BJ (cell line): ENCODE measurements at places on chromosomes 7 and 10.
A peak's percentile ranks its signal among the peaks of the same experiment; 100 is the strongest.

GRCh38 chr10:86004337-86004736 lies 362.3 kb downstream of the GRID1 start:
- DNase-seq, result no peak

GRCh38 chr7:135190703-135191102 lies 20.2 kb upstream of the CYREN start:
- DNase-seq, result no peak

- DNase-seq, result peak; percentile 28
Observed at GRCh38 chr10:90032519-90032918, 331.1 kb downstream of the KIF20B start.

DNA sequence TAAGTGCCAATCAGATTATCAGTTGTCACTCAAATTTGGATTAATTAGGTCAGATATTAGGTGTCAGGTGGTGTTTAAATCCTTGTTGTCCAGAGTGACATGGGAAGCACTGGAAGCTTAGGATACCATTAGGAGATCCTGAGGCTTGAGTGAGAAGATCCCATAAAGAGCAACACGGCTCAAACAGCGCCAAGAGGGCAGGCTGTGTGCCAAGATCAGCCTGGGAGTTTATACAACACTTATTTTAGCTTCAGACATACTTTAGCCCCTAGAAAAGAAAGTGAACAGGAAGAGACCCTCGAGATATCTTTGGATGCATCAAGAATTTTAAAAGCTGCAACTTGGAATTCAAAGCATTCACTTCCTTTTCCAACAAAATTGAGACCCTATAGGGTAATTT lies 14.2 kb upstream of the ACTA2 start:
- no peak for DNase-seq

- DNase-seq, result peak; percentile 42
Observed at GRCh38 chr10:101014966-101015581, 15.5 kb downstream of the LZTS2 start.

- DNase-seq, result peak; percentile 57
Observed at GRCh38 chr10:43822631-43823580, 174.2 kb upstream of the ZNF32 start.

- no peak for DNase-seq
Observed at GRCh38 chr10:71727738-71728737, 8.5 kb upstream of the C10orf105 start.

- no peak for DNase-seq
Observed at GRCh38 chr7:36475381-36475780, 85.7 kb downstream of the ANLN start.

DNA sequence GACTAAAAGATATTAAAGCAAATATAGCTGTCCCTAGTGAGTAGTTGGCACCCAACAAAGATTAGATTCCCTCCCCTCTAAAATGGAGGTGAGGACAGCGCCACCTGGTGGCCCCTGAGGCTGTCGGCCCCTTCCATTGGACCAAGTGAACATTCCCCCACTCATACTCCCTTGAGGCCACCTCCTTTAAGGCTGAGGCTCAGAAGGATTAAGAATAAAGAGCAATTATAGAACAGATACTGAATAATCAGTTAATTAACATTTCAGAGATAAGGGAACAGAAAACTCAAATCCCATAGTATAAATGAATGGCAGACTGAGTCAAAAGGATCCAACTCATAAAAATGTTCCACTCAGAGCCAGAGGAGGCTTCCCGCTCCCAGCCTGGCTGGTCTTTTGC lies 130.4 kb upstream of the GHITM start:
- no peak for DNase-seq

- DNase-seq, result no peak
Observed at GRCh38 chr10:11329062-11329673, 282.3 kb downstream of the USP6NL start.

- DNase-seq, result no peak
Observed at GRCh38 chr7:147044941-147045340, 928.3 kb downstream of the CNTNAP2 start.

DNA sequence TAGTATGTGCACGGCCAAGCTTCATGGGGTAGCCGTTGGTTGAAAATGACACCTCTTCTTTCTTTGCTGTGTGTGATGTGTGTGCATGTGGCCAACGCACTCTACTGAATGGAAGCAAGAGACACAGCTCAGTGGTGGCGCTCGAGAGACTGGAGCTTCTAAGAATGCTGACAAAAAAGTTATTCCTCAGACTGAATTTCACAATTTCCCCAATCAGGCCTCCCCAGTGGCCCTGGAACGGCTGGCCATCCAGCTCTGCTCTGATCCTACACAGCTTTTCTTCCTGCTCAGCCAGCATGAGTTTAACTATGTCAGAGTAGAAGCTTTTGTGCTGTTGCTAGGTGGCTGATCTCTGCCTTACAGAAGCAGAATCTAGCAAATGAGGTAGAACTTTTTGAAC lies 186.7 kb upstream of the PLXDC2 start:
- DNase-seq, result no peak

DNA sequence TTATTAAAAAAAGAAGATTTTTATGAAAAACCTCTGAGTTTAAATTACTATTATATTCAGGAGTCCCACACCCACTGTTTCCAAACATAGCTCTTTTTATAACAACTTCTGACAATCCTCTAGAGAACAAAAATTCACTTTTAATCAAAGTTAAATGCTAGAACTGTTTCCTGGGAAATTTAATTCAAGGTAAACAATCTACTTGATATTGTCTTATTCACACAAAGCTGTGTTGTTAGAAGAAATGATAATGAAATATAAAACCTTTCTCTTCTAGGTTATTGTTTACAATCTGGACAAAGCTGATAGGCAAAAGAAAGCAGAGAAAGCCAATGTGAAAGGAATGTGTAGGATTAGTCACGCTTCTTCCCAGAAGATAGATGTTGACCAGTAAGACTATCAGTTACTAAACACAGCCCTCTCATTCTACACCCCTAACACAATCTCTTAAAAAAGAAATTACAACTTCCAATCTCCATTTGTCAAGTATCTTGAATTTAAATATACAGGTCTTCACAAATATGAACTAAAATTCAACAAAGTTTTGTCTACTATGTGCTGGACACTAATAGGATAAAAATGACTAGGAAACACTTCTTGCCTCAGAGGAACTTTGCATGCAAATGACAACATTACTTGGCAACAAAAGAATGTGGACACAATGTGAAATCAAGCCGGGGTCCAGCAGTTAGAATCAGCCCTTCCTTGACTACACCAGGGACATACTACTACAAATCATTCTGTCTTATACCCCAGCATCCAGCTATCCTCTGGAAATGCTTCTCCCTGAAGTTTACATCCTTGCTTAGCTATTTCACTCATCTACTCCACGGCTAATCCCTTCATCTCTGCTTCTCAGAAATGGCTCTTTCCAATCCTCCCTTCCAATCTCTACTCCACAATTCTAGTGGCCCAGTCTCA lies 123.7 kb downstream of the IMMP2L start:
- DNase-seq, result no peak

- DNase-seq, result no peak
Observed at GRCh38 chr7:52540041-52540440, 495.4 kb upstream of the POM121L12 start.

DNA sequence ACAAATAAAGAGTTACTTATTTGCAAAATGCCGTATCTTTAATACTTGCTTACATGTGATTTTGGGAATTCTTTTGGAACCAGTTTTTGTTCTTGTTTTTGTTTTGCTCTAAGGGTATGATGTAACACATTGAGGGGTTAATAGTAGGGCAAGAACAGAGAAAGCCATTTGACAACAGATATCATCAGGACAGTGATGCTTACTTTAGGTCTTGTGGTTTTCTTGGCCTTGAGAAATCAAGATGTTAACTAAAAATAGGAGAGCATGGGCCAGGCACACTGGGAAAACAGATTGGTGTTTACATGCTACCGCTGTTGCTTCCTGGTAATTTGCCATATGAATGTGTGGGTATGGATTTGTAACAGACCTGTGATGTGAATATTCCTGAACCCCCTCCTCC lies 3.7 kb downstream of the SAMD8 start:
- DNase-seq, result no peak

DNA sequence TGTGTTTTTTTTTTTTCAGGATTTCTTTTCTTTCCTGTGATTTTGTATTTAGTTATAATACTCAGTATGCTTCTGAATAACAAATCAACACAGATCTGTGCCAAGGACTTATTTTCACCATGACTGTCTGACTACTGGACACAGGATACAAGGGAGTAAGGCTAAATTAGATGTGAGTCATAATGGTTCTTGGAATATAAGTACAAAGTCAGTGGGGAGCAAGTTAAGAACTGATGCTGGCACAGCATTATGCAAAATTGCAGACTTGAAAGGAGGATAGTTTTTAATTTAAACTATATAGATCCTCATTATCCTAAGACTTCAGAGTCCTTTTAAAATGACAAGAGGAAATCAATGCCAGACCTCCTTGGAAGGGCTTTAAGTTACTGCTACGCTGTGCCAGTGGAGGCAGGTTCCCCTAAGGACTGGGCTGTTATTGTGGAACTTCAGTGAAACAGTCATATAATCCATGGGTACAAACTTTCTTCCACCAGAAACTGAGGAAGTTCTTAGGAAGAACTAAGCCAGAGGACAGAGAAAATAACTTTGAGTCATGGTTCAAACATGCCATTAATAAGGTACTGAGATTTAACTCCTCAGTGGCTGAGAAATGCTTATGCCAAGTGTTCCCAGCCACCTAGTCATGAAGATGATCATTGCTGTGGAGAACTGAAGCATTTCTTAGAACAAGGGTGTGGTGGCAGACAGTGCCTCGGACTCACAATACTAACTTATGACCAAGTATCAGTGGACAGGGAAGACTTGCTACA lies 531.2 kb downstream of the HTR7 start:
- no peak for DNase-seq

DNA sequence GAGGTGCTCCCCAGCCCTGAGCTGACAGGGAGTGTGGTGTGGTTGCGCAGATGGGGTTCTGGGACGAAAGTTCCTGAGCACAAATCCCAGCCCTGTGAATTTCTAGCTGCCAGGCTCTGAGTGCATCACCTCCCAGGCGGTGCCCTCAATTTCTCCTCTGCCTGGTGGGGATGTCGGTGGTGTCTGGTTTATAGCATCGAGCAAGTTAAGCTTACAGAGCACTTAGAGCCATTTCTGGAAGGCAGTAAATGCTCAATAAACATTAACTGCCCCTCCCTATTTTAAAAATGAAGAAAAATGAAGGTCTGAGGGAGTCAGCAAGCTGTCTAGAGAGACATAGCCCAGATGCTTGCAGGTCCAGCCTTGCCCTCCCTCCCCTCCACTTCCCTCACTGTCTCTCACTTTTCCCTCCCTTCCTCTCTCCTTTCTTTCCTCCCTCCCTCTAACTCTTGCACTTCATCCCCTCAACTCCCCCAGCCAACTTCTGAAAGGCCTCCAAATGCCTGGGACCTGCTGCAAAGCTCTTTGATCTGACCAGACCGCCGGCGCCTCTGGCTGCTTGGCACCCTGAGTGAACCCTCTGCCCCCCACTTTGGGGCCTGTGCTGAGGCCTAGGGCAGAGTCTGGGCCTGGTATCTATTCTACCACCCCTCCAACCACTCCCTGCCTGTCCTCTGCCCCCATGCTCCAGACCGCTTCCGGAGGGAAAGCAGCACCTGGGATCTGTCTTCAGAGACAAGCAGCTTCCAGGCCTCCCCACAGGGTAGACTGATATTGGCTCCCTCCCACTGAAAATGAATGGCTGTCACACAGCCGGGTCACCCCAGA lies 438.3 kb downstream of the RPS24 start:
- no peak for DNase-seq

DNA sequence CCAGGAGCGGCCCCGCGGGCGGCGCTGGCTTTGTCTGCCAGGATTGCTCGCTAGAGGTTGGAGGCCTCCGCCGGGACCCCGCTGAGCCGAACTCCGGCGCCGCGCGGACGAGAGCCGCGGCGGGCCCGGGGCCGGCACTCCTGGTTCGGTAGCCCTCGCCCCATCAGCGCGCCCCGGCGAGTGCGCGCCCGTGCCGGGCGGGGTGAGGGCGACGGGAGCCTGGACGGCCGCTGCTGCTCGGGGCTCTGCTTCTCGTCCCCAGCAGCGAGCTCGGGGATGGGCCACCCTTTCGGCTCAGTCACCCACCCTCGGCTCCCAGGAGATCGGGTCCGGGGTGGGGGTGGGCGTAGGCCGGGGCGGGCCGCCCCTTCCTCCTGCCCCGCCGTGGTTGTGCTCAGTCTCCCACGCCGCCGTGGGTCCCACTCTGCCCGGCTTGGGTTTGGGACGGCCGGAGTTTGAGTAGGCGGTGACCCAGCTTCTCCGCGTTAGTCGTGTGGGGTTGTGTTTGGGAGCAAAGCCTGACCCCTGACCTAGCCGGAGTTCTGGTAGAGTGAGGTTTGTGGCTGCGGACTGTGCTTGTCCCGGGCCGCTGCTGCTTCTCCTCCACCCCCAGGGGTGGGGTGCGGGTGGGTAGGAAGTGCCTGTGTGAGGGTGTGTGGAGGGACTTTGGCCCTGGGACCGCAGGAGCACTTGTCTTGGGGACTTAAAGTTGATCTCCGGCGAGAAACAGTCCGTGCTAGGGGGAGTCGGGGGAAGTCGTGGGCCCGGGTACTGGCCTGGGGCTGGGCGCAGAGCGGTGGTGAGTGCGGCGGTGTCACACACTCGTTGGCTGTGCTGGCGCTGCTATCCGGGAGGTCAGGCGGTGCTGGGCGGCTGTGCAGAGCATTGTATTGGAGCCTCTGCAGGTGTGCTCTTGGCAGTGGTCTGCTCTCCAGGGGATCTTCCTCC lies 677 bp downstream of the TSPAN14 start:
- no peak for DNase-seq

GRCh38 chr7:135620980-135621850 lies 41.1 kb upstream of the STMP1 start:
- peak; percentile 65 for DNase-seq

- no peak for DNase-seq
Observed at GRCh38 chr10:35387768-35388167, 51.5 kb downstream of the CCNY start.

DNA sequence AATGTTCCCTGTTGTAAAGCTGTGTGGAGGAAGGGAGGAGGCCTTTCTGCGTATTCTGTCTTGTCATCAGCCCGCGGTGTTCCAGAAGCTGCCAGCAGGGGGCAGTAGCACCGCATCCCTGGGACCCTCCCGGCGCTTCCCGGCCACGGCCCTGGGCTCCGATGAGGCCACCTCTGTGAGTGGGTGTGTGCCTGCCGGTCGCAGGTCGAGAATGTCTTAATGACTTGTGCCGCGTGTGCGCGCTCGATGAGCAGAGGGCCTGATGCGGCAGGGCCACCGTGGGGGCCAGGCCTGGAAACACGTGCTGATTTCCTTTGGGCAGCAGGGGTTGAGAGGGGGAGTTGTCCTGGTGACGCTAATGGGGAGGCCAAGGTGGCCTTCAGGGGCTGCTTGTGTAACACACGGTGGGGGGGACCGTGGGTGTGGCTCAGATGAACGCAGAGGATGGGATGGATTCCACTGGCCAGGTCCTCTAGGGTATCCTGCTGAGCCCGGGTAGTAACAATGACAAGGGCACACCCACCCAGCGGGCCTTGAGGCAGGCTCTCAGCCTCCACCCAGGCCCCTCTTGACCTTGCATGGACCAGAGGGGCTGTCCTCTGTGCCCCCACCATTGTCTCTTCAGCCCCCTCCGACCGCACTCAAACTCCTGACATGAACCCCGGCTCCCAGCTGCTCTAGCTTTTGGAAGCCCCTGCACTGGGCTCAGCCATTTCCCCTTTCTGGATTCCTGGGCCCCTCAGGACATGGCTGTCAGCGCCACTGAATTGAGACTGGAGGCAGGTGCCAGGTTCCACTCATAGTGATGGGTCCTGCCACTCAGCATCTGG lies 135.9 kb upstream of the PODXL start:
- no peak for DNase-seq
